ENCODE measurements at places on chromosomes 7 and 10.

GRCh38 chr7:77788327-77788902, 9.8 kb downstream of the TMEM60 start:
- no peak for DNase-seq

- DNase-seq: no peak
These were observed 378.2 kb upstream of the MYO3A start for GRCh38 chr10:25555865-25556264.

- DNase-seq: no peak
These were observed 70.1 kb downstream of the RELN start for GRCh38 chr7:103919272-103919868.

GRCh38 chr7:158274996-158275395, 312.6 kb downstream of the PTPRN2 start:
- DNase-seq: no peak

DNA sequence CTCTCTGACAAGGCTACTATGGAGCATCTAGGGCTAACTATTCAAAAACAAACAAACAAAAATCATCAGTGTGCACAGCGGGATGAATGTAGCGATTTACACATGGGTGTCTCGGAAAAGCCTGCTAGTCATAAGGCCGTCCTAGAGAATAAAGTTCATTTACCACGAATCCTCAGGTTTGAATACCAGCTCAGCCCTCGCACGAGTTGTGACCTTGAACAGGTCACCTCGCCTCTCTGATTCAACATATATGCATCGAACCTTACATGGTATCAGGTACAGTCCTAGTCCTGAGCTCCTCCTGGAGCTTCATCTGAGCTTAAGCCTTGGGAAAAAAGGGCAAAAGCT, 572 bp downstream of the ATP5MF start:
- DNase-seq: no peak

DNA sequence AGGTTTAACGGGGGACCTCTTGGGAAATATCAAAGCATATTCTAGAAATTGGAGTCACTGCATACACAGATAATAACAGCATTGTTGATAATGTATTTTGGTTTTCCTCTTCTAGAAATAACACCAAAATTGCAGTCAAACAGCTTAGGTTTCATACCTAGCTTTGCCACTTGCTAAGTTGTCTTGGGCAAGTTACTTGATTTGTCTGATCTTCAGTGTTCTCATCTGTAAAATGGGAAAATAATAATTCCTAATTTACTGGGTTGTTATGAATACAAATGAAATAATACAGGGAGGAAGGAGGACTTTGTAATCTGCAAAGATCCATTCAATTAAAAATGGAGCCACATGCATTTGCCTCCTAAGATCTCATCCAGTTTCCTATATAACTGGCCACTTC, 20.3 kb upstream of the NUP205 start:
- DNase-seq: no peak

DNA sequence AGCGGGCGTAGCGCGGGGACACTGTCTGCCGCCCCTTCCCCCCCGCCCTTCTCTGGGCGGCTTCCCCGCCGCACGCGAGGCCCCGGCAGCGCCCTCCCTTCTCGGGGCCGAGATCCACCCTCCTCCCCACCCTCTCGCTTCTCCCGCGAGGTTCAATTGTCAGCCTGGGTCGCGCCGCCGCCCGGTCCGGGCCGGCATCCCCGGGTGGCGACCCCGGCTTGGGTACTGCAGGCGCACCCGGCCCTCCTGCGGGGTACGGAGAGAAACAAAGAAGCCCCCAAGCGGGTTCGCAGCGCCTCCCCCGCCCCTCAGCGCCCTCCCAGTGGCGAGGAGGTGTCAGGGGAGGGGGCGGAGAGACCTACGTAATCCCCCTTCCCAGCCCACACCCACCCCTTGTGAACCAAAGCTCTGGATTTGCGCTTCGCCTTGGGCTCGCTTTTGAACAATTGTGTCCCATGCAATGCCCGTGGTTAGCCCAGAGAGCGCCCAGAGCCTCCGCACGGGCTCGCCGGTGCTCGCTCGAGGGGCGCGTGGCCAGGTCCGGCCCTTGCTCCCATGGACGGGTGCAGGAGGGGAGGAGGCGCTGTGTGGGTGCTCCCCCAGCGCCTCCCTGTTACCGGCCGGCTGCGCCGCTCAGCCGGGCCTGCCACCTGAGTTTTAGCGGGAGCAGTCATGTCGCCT, 634 bp downstream of the HECW1 start:
- DNase-seq: peak; percentile 26

- DNase-seq: no peak
These were observed 31.0 kb upstream of the STARD3NL start for GRCh38 chr7:38147005-38147404.

GRCh38 chr10:111278266-111278665, 201.4 kb downstream of the ADRA2A start:
- no peak for DNase-seq

GRCh38 chr10:76211691-76212090, 780.3 kb downstream of the LRMDA start:
- no peak for DNase-seq

DNA sequence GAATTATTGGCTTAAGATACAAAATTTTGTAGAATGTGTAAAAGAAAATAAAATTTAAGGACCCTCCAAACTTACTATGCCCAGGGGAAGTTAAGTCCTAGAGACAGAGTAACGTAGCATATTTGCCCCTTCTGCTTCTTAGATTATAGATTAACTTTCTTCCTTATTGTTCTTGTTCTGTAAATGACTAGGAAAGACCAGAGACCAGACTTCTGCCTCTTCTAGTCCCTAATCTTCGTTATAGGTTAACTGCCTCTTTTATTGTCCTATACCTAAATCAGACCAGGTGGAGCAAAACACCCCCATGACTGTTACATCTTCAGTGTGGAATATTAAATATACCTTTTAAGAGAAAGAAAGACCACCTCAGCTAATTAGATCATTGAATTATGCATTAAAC, 160.5 kb downstream of the PHTF2 start:
- no peak for DNase-seq
